ENCODE measurements at places on chromosomes 5 and 9. TPM values are rescaled to one million over a fixed set of nuclear protein-coding genes. Genes with fewer than 3 reads are reported as not detected.

DNA sequence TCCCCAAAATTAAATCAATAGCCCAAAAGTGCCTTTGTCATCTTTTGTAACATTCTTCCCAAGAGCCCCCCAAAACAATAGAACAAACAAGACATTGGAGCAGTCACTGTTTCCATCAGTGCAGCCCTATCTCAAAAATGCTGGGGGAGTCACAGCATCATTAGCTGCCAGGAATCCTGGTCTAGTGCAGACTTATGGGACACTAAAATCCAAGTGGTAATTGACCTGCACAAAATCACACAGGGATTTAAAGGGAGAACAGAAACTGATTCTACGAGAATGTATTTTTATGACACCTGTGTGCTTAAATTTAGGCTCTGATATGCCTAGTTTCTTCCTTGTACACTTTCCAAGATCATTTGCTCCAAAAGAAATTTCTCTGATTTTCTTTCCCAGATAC, 172.9 kb downstream of the GLIS3 start:
- DNase-seq = no peak

Gene FCN2
- polyA plus RNA-seq = not detected

Gene LOX
- polyA plus RNA-seq = 36.3 TPM

Gene IFNB1
- not detected for polyA plus RNA-seq

Gene WDR38
- polyA plus RNA-seq = not detected

Gene NMUR2
- polyA plus RNA-seq = not detected

Data from SK-N-SH (cell line).